Frontal cortex (tissue), 4 donors: ENCODE measurements at places on chromosomes 7 and 10. TPM values are rescaled to one million over a fixed set of nuclear protein-coding genes. Genes with fewer than 3 reads are reported as not detected.
A peak's percentile ranks its signal among the peaks of the same experiment; 100 is the strongest.

GRCh38 chr7:50502001-50502684, 52.0 kb upstream of the FIGNL1 start:
- no peak for DNase-seq

- DNase-seq, result no peak
These were observed 137.2 kb downstream of the VIPR2 start for GRCh38 chr7:159007364-159007995.

GRCh38 chr10:88617772-88618300, 31.3 kb downstream of the LIPJ start:
- DNase-seq, result no peak

DNA sequence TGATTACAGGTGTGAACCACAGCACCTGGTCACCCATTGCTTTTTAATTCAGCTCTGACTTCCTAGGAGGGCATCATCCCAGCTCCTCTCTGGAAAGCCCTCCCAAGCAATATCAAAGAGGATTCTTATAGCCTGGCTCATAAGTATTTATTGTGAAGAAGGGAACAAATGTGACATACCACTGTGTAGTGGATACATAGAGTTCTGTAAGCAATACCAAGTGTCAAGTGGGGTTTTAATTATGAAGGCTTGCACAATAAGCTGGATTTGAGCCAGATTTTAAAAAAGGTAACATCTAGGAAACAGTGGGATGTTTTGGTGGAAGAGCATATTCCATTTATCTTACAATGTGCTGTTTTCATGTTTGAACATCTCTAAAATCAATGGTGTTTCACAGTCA, 19.0 kb upstream of the PRTFDC1 start:
- no peak for DNase-seq

- no peak for DNase-seq
These were observed 34.5 kb downstream of the DNAJB6 start for GRCh38 chr7:157371296-157371695.

DNA sequence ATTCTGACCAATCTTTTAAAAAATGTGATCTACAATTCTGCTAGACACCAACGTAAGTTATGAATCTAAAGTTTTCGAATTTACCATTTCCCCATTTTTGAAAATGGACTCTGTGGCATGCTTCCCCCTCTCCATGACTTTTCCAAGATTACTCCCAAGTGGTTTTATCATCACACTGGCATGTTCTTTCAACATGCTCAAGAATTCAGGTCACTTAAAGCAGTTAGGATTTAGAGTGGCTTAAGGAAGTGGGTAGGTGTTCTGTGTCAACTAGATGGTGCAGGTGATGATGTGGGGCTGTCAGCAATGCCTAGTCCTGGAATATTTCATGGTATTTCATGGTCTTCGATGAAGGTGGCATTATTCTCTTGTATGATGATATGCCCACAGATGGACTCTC, 164.0 kb upstream of the ASAH2 start:
- DNase-seq, result no peak

DNA sequence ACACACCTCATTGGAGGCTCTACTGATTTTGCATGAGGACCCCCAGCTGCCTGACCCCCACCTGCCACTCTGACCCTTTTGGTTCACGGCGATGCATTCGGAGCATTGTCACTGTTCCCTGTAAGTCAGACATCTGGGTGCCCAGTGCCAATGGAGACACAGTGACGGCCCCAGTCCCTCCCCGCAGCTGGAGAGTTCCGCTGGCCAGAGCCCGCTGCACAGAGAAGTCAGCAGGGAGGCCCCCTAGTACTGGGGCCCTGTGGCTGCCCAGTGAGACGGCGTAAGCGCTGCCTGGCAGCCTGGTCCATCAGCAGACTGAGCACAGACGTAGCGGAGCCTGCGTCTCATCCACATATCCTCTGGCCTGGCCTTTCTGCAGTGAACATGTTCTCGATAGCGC, 77.5 kb downstream of the NKX6-2 start:
- peak; percentile 62 for DNase-seq

DNA sequence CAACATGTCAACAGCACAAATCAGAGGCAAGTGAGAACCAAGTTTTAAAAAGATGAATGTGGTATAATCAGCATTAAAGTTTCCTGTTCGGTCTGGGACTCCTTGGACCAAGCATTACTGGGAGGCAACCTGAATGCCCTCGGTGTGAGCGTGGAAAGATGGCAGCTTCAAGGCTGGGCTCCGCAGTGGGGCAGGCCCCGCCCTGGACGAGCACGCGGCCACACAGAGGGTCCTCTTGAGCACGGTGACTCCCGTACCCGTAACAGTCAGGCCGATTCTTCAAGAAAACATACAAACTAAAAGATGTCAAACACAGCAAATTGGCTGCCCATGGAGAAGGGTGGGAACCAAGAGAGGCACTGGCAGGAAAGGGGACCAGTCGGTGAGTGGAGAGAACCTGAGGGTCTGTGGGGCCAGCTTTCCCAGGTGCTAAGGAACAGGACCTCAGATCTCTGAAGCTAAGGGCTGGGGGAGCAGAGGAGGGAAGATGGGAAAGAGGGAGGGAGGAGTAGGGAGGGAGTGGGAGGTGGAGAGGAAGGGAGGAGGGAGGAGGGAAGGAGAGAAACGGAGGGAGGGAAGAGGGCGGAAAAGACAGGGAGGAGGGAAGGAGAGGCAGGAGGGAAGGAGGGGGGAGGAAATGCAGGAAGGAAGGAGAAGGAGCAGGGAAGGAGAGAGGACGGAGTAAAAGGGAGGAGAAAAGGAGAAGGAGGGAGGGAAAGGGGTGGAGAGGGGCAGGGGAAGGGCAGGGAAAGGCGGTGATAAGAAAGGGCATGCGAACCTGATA, 71.2 kb upstream of the FAM20C start:
- no peak for DNase-seq

The PPP1R17 gene
- total RNA-seq, result 2.9 TPM

The LRRD1 gene
- 1.2 TPM for total RNA-seq

DNA sequence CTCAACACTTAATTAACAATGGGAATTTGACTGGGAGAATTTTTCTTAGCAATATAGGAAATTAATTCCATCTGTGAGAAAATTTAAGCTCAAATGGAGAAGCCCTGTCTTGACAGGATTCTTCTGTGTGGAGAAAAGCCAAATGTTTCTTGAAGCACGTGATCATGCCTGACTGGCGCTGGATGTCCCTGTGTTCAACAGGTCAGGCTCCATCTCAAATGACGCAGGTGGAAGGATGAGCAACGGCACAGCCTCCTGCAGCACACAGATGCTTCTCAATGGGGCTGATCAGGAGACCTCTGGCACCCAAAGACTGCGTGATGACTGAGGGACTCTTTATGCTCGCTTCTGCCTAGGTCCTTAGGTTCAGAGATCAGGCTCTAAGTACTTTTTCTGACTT, 143.8 kb downstream of the RSU1 start:
- DNase-seq, result no peak

GRCh38 chr10:95789902-95790301, 33.9 kb downstream of the ENTPD1 start:
- no peak for DNase-seq

DNA sequence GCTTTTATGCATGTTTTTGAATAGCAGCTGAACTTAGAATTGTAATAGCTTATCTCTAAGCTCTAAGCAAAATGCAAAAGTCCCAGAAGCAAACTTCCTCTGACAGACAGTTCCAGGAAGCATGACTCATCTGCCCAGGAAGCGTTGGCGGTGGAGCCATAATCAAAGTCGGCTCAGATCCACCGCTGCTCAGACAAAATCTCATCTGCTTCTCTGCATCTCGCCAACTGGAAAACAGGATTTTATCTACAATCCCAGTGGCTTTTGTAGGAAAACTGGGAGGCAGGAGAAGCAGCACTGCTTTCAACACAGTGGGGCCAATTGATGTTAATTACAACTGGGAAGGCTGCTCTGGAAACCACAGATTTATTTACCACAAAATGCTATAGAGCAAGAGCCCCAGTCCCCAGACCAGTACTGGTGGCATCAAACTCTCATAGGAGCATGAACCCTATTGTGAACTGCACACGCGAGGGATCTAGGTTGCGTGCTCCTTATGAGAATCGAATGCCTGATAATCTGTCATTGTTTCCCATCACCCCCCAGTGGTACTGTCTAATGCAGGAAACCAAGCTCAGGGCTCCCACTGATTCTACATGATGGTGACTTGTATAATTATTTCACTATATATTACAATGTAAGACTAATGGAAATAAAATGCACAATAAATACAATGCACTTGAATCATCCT, 99.9 kb downstream of the CUBN start:
- peak; percentile 45 for DNase-seq
